ENCODE measurements at places on chromosomes 4 and X. TPM values are rescaled to one million over a fixed set of nuclear protein-coding genes. Genes with fewer than 3 reads are reported as not detected.

- no peak overlapping the region for H3K4me3 ChIP-seq
- no peak overlapping the region for H3K27ac ChIP-seq
- H3K36me3 ChIP-seq, result no peaks in the 10 kb centered on the region
- H3K27me3 ChIP-seq, result no peaks in the 10 kb centered on the region
Measured at GRCh38 chr4:120443116-120443515, 376.5 kb upstream of the MAD2L1 start.

DNA sequence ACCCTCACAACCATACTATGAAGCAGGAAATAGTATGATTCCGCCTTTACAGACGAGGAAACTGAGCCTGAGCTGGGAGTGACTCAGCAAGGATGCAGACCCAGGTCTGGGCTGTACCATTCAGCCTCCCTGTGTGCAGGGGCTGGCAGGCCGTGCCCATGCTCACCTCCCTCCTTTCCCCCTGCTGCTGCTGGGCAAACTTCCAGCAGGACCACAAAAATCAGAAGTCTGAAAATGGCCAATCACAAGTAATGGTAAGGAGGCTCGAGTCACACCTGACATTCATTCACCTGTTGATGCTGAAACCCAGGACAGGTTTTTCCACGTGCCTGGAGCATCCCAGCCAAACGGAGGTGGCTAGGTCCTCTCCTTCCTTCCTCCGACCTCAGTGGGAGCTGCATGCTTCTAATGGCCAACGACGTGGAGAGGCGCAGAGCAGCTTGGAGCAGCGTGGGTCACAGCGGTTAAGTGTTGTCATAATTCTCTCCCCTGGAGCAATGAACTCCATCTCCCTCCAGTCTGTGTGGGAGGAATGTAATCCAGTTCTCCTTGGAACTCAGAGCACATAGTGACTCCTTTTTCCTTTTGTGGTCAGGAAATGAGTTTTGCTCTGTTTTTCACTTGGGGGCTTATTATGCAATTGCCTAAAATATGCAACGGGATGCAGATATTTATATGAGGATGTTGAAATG is 371.7 kb downstream of the BCOR start:
- no peak overlapping the region for H3K27ac ChIP-seq
- H3K36me3 ChIP-seq, result no peaks in the 10 kb centered on the region
- no peak for DNase-seq

The IL2RG gene
- 337 TPM for total RNA-seq

The LANCL3 gene
- 0.28 TPM for total RNA-seq

All from activated CD4-positive, alpha-beta T cell treated with anti-CD3 and anti-CD28 coated beads, Interleukin-2, amount 10 ng/mL, durations not matched to agents 24 days and 14 days (primary cell).